RWPE2 (cell line): ENCODE measurements at places on chromosomes 16 and 17.

GRCh38 chr16:23452221-23452571 is 793 bp downstream of the COG7 start:
- DNase-seq: no peak

GRCh38 chr17:76879254-76879653 is 11.1 kb downstream of the MGAT5B start:
- DNase-seq: no peak

DNA sequence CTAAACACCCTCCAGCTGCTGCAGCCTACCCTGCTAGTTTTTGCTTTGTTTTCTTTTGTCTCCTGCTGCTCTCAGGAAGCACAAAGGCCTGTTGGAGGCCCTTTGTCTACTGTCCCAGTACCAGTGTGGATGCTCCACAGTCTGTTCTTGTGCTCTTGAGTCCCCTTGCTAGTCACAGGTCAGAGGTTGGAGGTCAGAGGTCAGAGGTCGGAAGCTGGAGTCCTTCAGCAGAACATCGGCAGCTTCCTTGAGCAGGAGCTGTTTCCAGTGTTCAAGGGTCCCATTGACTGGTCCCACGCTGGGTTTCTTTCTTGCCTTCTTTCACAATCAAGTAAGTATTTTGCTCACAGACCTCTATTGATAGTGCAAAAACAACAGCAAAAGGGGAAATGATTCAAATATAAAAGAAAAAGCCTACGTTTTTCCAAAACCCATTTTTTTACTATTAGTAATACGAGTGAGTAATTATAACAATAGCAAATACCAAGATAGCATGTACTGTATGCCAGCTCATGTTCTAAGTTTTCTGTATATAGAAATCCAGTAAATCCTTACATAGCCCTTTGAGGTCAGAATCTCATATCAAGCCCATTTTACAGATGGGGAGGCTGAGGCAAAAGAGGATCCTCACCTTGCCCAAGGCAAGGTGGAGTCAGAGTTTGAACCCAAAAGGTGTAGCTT is 10.9 kb upstream of the IL34 start:
- DNase-seq: no peak

DNA sequence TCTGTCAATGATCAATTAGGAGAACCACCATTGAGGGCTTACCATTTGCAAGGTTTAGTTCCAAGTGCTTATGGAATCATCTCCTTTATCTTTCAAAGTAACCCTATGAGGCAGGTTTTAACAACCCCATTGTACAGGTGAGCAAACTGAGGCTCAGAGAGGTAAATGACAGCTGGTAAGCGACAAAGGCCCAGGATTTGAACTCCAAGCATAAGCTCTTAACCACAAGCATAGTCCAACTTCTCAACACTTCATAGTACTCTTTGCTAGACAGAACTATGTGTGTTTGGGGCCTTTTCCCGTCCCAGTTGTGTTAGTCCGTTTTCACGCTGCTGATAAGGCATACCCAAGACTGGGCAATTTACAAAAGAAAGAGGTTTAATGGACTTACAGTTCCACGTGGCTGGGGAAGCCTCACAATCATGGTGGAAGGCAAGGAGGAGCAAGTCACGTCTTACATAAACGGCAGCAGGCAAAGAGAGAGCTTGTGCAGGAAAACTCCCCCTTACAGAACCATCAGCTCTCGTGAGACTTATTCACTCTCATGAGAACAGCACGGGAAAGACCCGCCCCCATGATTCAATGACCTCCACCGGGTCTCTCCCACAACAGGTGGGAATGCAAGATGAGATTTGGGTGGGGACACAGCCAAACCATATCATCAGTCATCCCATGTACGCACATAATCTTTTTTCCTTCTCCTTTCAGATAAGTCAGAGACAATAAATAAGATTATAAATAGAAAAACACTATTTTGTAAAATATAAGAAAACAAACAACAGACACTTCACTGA is 6.4 kb downstream of the RPH3AL start:
- DNase-seq: no peak

- DNase-seq: no peak
Observed at GRCh38 chr16:68369697-68370580, 59.1 kb downstream of the PRMT7 start.

GRCh38 chr16:14527411-14528044 is 102.5 kb downstream of the PARN start:
- DNase-seq: no peak

DNA sequence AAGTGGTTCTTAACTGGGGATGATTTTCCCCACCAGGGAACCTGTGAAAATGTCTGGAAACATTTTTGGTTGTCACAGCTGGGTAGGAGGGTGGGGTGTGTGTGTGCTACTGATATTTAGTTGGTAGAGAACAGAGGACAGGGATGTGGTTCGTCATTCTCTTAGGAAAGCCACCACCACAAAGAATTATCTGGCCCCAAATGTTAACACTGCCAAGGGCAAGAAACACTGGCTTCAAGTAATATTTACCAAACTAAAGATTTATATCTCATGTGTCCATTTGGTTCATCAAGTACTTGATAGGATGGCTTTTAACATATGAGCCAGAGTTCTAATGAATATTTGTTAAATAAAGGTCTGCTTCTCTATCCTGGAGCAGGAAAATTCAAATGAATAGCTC is 19.5 kb downstream of the MPHOSPH6 start:
- no peak for DNase-seq

- no peak for DNase-seq
Observed at GRCh38 chr17:68612209-68612922, 11.2 kb upstream of the FAM20A start.

- DNase-seq: no peak
Observed at GRCh38 chr16:19164285-19164684, 3.8 kb upstream of the SYT17 start.

DNA sequence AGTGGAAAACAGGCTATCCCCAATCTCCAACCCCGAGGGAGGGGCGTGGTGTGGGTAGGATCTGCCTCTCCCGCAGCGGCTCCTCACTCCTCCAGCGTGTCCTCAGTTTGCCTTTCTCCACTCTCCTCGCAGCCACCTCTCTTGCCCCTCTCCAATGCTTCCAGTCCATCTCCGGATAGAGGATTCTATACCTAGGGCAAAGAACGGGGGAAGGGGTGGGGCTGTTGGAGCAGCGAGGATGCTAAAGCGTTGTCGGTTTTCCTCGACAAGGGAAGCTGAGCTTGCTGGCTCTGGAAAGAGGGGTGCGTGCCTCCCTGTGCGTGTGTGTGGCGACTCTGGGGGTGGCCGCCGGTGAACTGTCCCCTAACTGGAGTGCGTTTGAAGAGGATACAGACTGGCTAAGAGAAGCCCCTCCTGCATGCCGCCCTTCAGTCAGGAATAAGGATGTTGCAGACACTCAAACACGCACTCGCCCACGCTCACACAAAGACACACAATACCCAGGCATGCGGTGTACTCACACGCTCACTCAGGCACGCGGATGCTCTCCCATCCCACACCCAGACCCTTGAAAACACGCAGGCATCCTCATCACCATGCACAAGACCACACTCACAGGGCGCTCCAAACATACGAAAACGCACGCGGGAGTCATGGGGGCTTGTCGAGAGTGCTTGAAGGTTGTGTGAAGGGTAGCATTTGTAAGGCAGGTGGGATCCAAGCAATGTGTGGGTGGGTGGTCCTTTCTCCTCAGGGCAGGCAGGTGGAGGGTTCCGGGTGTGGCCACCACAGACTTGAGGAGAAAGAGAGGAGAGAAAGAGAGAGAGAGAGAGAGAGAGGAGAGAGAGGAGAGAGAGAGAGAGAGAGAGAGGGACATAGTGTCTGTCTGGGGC is 655 bp upstream of the GPR139 start:
- no peak for DNase-seq

- no peak for DNase-seq
Observed at GRCh38 chr16:11752856-11753255, 10.2 kb upstream of the TXNDC11 start.

DNA sequence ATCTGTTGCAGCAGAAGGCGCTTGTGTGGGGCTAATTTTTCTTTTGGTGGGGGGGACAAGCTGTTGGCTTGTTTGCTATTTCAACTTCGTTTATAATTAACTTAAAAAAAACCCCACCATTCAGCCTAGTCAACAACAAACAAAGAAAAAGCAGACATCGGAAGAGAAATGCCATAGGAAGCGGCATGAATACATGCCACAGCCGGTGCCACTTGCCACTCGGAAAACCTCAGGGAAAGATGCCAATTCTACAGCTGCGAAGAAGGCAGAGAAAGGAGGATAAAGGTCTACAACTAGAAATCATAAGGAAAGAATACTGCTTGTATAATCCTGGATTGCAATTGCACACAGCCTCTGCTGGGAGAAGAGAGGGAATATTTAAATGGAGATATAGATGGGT is 254.4 kb upstream of the PMFBP1 start:
- DNase-seq: no peak

DNA sequence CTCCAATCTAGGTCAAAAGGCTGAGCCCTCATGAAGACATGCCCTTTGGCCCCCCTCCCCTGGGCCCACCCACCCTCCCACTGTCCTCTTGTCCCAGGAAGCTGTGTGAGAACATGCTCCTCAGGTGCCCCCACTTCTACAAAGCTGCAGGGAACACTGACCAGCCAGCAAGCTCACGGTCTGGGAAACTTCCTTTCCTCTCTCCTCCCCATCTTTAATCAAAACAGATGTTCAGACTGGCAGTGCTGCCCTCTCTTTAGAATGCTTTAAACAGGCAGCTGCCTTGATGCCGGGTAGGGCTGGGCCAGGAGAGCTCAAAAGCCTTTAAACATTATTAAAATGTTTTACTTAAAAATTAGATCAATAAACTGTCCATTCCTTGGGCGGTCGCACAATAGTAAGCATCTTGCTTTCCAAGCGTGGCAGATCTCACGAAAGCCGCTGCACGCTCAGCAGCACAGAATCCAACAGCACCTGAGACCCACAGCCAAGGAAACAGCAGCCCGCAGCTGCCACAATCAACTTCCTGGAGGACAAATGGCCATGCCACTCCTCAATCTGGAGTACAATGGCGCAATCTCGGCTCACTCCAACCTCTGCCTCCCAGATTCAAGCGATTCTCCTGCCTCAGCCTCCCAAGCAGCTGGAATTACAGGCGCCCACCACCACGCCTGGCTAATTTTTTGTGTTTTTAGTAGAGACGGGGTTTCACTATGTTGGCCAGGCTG is 399.2 kb downstream of the SLC39A11 start:
- DNase-seq: no peak

DNA sequence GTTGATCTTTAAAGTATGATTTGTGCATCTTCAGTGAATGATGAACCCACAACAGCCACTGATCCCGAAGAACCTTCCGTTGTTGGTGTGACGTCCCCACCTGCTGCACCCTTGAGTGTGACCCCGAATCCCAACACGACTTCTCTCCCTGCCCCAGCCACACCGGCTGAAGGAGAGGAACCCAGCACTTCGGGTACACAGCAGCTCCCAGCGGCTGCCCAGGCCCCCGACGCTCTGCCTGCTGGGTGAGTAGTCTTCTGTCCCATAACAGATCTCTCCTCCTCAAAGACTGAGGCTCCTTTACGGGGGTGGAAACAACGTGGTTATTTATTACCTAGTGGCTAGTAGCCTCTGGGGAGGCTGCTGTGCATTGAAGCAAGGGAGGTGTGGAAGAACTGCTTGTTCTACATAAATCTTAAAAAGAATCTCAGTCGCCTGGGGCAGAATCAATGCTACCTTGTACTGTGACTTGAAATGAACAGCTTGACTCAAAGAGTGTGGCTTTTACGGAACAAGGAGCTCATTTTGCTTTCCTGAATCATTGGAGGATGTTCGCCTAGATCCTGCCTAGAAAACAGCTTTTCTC is 63.0 kb upstream of the CLEC18A start:
- no peak for DNase-seq

- DNase-seq: no peak
Observed at GRCh38 chr16:73298562-73298961, 250.6 kb upstream of the ZFHX3 start.

- no peak for DNase-seq
Observed at GRCh38 chr17:67717192-67717623, 528 bp upstream of the NOL11 start.

GRCh38 chr17:47862621-47863440 is 11.9 kb upstream of the SP6 start:
- no peak for DNase-seq

GRCh38 chr16:75192606-75193264 is 14.2 kb downstream of the CTRB2 start:
- no peak for DNase-seq

DNA sequence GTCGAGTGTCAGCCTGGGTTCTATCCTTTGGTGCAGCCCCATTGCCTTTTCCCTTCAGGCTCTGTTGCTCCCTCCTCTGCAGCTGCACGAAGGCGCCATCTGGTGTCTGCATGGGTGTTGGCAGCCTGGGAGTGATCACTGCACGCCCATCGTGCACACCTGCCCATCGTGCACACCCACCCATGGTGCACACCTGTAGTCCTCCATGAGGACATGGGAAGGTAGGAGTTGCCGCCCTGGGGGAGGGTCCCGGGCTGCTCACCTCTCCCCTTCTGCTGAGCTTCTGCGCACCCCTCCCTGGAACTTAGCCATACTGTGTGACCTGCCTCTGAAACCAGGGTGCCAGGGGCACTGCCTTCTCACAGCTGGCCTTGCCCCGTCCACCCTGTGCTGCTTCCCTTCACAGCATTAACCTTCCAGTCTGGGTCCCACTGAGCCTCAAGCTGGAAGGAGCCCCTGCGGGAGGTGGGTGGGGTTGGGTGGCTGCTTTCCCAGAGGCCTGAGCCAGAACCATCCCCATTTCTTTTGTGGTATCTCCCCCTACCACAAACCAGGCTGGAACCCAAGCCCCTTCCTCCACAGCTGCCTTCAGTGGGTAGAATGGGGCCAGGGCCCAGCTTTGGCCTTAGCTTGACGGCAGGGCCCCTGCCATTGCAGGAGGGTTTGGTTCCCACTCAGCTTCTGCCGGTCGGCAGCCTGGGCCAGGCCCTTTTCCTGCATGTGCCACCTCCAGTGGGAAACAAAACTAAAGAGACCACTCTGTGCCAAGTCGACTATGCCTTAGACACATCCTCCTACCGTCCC is 2.9 kb downstream of the CTRL start:
- DNase-seq: peak; percentile 73

- DNase-seq: peak; percentile 57
Observed at GRCh38 chr17:1720856-1721386, 3.6 kb upstream of the WDR81 start.

GRCh38 chr16:88318521-88318920 is 64.2 kb upstream of the ZNF469 start:
- no peak for DNase-seq

DNA sequence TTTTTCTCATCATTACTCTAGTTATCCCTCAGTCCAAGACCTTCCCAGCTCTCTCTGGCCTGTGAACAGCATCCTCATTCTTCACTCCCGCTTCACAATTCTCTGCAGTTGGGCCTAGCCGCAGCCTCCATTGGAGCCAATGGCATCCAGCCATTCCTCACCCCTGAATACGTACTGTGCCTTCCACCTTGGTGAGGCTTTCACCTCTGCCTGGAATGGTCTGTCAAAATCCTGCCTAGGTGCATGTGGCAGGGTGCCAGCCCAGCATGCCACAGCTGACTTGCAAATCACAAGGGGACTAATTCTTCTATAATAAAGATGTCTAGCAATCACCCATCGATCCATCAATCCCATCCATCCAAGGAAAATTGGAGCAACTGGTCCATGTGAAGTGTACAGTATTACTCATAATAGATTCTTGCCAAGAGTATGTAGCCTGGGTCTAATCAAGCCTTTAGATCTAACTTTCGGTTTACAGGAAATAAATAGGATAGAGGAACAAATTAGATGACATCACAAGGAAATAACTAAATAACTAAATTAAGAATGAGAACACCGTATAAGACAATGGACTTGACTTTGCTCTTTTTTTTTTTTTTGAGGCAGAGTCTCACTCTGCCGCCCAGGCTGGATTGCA is 5.1 kb upstream of the CX3CL1 start:
- peak; percentile 19 for DNase-seq

GRCh38 chr17:42553866-42554249 is 1.1 kb downstream of the HSD17B1 start:
- DNase-seq: no peak

GRCh38 chr16:48082516-48082915 is 73.3 kb downstream of the ABCC12 start:
- DNase-seq: no peak
